ENCODE measurements at places on chromosomes 7 and 10.

GRCh38 chr10:62618576-62619412 is 185.7 kb upstream of the ADO start:
- no peak for DNase-seq

- DNase-seq, result no peak
Measured at GRCh38 chr10:5325076-5325475, 39.7 kb upstream of the UCN3 start.

GRCh38 chr10:12974491-12975199 is 26.9 kb downstream of the CCDC3 start:
- no peak for DNase-seq

GRCh38 chr10:103712898-103713498 is 142.4 kb downstream of the SH3PXD2A start:
- DNase-seq, result peak; percentile 94

- no peak for DNase-seq
Measured at GRCh38 chr7:77667459-77668086, 28.7 kb upstream of the RSBN1L start.

- no peak for DNase-seq
Measured at GRCh38 chr7:140273417-140273816, 96.6 kb upstream of the KDM7A start.

GRCh38 chr10:77825965-77826364 is 100.6 kb downstream of the DLG5 start:
- no peak for DNase-seq

DNA sequence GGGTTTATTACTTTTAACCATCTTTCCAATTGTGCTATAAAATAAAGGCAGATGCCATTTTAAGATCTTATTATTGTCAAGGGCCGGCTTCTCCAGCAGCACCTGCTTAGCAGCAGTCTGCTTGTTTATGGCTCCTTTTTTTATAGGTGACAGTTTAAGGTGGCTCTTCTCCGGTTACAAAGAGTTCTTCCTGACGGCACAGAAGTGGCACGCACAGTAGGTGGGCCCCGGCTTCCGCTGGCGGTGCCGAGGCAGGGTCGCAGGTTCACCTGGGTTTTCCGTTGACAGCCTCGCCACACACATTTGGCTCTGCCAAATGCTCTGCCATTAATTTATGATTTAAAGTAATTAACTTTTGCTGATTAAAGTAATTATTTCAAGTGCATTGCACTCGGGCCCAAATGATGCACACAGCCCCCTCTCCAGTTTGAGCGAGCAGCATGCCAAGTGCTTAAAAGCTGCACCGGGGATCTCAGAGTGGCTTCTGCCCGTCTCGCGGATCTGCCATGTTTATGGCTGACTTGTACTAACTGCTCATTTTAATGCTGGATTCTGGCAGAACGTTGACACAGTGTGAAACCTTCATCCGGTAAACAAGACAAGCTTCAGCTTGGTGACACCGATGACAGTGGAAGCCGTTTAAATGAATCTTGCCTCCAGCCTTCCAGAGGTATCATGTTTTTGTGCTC is 355.1 kb upstream of the MKI67 start:
- no peak for DNase-seq

DNA sequence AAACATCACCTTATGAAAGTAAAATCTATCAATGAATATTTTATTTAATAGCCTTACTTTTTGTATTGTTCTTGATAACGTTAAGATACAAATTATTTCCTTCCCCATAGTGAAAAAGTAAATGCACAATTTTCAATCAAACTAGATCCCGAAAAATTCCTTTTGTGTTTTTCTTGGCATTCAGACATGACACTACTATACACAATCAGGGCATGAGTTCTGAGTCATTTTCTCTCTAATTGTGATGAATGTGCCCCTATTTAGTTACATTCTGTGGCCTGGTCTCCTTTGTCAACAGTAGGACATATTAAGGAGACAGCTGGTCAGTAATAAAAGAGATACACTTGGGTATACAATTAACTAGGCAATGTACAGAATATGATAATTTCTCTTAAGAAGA is 19.8 kb downstream of the COL1A2 start:
- DNase-seq, result no peak

DNA sequence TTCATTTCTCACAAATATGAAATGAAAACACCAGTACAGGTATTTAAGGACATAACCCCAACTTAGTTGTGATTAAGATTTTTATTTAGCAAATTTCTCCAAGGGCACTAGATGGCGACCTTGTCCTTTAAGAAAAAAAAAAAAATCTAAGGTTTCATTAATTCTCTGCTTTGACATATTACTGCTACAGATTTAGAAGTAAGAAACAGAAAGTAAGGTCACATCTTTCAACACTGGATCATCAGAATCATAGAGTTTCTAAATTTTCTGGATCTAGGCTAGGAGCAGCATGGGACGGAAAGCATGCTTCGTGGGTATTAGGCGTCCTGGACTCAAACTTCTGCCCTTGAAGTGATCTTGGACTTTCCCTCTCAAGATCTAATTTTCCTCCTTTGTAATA is 85.5 kb upstream of the PRKG1 start:
- no peak for DNase-seq

- no peak for DNase-seq
Measured at GRCh38 chr10:92697663-92698511, 8.1 kb downstream of the HHEX start.

DNA sequence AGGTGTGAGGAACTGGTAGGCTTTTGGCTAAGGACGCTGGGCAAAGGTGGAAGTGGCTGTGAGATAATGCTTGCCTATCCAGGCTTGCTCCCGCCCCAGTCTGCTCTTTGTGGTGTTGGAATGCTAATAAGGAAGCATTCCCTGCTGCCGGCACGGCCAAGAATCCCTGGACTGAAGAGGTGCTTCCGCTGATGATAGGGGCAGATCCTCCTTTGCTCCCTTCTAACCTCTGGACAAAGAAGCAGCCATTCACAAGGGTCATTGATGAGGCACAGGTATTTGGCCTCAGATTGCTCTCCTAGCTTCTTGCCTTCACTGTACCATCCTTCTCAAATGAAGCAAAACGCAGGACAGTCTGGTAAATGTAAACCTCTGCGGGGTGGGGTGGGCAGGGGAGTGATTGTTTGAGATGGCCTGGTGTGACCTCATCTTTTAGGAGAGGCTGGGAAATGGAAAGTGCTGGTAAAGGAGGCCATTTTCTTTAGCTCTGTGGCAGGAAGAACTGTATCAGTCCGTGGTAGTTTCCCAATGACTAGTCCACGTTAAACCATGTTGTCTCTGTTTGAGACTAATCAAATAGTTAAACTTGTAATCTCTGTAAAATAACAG is 1.7 kb downstream of the PGAM1 start:
- no peak for DNase-seq

DNA sequence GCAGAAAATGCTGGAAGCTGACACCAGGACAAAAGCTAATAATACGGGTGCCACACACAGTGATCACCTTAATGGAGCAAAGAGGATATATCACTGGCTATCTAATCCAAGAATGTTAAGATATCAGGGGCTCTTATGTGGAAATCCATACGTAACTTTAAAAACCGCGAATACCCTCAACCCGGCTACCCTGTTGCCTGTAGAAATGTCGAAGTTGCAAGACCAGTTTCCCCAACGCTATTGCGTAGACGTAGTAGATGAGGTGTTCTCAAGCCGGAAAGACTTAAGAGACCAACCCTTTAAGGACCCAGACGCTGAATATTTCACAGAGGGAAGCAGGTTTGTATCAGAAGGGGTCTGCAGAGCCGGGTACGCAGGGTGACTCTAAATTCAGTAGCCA is 7.9 kb upstream of the CYREN start:
- no peak for DNase-seq

DNA sequence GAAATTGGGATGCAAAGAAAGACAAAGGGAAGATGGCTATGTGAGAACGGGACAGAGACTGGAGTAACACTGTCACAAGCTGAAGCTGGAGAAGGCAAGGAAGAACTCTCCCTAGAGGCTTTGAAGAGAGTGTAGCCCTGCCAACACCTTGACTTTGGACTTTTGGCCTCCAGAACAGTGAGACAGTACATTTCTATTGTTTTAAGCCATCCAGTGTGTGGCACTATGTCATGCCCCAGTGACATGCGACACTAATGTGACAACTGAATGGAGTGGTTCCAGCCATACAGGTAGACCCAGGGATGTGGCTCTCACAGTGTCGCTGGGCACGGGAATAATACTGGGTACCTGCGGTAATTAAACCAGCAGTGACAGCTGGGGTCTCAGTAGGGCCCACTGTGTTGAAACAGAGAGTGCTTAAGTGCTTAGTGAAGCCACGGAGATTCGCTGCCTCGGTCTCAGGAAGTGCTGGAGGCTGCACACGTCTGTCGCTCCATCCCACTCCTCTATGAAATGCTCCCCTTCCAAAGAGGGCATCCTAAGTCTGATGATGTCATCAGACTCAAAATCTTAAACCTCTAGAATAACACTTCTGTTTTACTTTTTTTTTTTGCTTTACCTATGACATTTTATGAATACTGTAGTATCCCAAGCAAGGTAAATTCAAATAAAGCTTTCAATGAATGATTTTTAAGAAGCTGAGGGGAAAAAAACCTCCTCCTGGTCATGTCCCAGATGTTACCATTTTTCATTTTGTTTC is 154.6 kb upstream of the RHEB start:
- DNase-seq, result no peak

GRCh38 chr10:88092973-88093372 is 229.5 kb downstream of the PTEN start:
- DNase-seq, result no peak

- DNase-seq, result no peak
Measured at GRCh38 chr7:50594136-50594535, 28.9 kb upstream of the DDC start.

DNA sequence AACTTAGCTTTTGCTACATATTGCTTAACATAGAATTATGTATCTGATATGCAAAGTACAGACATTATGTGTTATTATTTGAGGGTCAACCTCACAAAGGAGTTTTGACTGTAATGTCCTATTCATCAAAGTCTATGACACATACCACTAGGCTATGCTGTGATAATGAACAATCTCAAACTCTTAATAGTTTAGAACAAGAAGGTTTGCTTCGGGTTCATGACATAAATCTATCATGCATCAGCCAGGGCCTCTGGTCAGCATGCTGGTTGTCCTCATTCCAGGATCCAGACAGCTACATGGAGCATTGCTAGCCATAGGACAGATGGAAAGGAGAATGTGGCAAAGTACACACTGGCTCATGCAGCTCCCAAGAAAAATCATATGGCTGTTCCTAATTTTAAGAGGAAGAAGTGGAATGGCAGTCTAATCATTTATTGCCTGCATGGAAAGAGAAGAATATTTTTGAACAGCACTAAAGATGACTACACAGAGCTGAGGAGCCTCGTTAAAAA is 332.1 kb downstream of the GPR158 start:
- DNase-seq, result no peak

GRCh38 chr7:95684037-95684436 is 87.7 kb upstream of the PDK4 start:
- no peak for DNase-seq

- no peak for DNase-seq
Measured at GRCh38 chr7:141304291-141304690, 230.4 kb downstream of the TMEM178B start.

DNA sequence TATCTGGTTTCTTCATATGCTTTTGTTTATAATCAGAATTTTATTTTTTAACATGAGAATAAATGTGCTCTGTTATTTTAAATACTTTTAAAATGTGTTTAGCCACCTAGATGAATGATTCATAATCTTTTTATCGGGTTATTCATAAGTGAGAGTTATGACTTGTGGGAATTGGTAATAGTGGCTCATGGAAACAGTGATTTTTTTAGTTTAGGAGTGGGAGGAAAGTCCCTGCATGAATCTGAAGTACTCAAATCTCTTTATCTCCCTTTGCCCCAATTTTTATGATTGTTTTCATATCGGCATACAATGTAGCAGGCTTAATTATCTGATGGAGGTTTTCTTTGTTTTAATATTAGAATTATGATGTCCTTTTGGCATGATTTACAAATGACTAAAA is 42.9 kb downstream of the TAX1BP1 start:
- no peak for DNase-seq

DNA sequence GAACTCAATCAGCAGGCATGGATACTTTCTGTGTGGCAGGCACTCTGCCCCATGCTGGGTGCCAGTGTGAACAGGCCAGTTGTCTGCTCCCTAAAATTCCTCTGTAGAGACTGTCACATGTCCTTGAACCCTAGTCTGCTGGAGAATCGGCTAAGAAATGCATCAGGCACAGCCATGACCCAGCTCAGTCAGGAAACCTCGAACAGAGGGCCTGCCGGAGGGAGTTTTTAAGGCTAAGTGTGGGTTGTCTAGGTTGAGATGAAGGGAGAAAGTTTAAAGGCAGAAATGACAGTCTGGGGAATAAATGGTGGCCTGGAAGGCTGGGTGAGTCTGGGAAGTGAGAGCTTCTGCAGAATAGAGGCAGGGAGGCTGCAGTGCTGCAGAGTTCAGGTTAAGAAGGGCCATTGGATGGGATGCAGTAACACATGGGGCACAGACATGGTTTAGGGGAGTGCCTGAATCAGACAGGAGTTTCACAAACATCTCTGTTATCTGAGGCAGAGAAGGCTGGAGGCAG is 45.3 kb downstream of the WDFY4 start:
- DNase-seq, result no peak

DNA sequence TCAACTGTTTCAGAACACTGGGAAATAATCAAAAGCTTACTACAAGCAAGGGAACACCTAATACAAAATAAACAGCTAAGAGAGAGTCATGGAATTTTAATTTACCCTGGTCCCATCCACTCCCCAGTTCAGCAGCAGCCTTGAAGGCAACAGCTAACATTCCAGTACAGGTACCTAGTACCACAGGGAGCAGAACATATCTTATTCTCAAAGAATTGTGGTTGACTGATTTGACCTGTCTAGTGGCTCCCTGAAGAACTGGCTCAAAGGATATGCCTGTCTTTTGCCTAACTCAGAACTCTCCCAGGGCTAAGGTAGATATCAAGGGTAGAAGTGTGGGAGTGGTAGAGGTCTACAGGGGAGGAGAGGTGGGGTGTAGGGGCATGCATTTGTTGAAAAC is 32.3 kb downstream of the SMURF1 start:
- DNase-seq, result no peak

- DNase-seq, result peak; percentile 57
Measured at GRCh38 chr10:46229144-46229563, 57.6 kb upstream of the ANTXRL start.

GRCh38 chr7:127891144-127891543 is 140.1 kb downstream of the LRRC4 start:
- DNase-seq, result no peak

- no peak for DNase-seq
Measured at GRCh38 chr10:88986549-88987242, 3.9 kb upstream of the FAS start.

DNA sequence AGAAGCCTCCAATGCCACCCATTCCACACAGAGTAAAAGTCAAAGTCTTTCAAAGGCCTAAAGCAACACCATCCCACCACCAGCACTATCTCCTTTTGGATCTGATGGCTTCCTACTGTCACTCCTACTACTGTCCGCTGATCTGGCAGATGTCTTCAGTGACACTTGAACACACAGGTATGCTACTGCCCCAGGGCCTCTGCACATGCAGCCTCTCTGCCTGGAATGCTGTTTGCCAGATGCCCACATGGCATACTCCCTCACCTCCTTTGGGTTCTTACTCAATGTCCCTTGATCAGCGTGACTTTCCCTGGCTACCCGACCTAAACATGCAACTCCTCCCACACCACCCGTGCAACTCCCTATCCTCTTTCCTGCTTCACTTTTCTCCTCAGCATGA is 512.4 kb downstream of the KCNMA1 start:
- DNase-seq, result no peak

GRCh38 chr10:58773341-58773740 is 260.7 kb downstream of the BICC1 start:
- no peak for DNase-seq

- DNase-seq, result no peak
Measured at GRCh38 chr7:95240921-95241320, 83.4 kb downstream of the PON1 start.

- no peak for DNase-seq
Measured at GRCh38 chr10:103812432-103812831, 42.9 kb downstream of the SH3PXD2A start.

Measured in activated CD8-positive, alpha-beta memory T cell treated with anti-CD3 and anti-CD28 coated beads, Interleukin-2, amount 50 U/mL, for 48 hours (primary cell).